Testis (tissue), 5 donors: ENCODE measurements at places on chromosomes 4 and X. TPM values are rescaled to one million over a fixed set of nuclear protein-coding genes. Genes with fewer than 3 reads are reported as not detected.

- DNase-seq: no peak
These were observed 123.5 kb upstream of the WDR1 start for GRCh38 chr4:10239982-10240654.

GRCh38 chr4:119310826-119311225 is 11.1 kb downstream of the FABP2 start:
- DNase-seq: no peak

DNA sequence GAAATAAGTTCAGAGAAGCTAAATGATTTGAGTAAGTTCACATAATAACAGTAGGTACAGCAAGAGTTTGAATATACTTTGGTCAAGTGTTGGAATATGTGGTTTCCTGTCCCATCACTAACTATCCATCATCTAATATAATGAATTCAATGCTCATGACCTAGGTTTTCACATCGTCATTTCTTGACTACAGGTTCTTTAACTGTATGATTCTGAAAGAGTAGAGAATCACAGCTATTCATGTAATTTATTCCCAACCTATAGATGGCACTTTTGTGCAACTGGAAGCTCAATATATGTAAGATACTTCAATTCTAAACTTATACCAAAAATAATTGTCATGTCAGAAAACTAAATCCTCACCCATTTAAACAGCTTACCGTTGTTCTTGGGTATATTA is 53.1 kb downstream of the TIGD2 start:
- DNase-seq: no peak

DNA sequence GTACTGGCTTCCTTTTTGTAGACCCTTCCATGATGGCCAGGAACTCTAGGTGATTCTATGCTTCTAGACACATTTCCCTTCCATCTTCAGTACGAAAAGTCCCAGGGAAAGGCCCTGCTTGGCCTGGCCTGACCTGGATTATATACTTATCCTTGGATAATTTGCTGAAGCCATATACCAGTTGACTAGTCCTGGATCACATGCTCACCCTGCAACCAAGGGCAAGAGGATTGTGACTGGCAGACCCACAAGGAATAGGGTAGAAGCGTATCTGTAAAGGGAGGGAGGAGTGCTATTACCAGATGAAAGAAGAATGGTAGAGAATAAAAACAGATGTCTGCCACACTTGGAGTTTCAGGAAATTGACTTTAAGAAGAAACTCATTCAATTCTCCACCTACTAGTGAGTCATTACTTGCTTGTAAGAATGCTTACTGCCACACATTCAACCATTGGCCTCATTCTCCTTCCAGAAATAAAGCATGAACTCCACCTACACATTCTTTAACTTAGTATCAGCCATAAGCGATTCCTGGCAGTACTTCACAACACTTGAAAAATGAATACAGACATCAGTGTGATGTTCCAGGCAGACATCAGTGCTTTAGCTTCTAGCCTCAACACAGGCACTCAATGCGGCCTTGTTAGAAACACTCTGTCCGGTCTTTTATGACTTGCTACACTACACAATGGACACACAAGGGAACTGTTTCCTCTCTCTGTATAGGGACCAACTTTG is 141.8 kb downstream of the CBR4 start:
- no peak for DNase-seq

- no peak for DNase-seq
These were observed 7.6 kb downstream of the UGT8 start for GRCh38 chr4:114606245-114606644.

- no peak for DNase-seq
These were observed 37.4 kb downstream of the SLC16A2 start for GRCh38 chrX:74458736-74459135.

DNA sequence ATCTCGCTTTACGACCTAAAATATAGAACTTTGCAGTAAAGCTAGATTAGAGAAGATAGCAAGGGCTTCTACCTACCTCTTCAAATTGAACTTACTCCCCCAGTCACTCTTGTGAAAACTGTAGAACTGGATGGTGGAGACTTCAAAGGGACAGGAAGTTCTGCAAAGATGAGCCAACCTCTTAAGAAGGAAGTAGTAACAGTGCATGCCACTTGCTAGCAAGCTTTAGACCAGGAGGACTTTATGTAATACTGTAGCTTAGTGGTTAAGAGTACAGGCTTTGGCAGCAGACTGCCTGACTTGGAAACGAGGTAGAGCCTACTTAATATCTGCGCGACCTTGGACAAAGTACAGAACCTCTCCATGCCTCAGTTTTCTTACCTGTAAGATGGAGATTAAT is 27.5 kb upstream of the VBP1 start:
- DNase-seq: no peak

DNA sequence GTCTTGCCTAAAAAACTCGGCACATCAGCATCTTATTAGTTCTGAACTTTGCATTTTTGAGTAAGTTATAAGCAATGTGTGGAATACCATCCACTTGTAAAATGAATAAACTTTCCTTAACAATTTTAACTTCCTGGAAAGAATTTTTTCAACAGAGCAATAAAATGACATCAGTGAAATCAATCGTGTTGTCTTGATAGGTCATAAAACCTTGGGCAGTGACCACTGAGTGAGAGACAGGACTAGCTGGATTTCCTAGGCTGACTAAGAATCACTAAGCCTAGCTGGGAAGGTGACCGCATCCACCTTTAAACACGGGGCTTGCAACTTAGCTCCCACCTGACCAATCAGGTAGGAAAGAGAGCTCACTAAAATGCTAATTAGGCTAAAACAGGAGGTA is 403.0 kb upstream of the CNKSR2 start:
- no peak for DNase-seq

PIR gene
- 11.0 TPM for polyA plus RNA-seq

DNA sequence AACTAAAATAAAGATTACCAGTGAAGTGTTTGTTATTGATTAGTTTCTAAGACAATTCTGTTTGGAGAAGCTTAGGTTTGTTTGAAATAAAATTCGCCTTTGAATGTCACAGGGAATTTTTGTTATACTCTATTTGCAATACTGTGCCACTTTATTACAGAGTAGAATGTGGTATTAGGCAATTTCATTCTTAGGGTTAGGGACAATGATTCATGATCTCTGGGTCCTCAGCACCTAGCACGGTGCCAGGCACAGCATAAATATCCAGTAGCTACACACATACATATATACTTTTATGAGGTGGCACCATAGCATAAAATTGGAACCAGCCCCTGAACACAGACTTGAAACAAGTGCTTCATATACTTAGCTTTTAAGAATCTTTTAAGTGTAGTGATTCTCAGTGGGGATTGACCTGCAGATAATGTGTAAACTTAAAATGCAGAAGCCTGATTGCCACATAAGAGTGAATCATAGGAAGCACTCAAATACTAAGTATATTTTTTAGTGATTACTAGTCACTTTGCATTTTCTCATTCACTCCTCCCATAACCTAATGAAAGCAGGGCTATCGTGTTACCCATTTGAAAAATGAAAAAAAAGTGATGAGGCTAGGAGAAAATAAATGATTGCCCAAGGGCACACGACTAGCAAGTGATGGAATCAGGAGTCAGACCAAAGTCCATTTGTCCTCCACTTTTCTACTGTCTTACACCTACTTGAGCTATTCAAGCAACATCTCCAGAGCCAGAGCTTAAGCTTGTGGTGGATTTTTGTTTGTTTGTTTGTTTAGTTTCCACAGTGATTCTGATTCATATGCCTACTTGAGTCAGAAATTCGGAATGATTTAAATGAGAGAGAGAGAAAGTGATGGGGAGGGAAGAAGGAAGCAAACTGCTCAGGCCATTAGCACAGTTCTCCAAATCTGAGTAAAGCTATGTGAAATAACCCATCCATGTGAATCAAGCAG is 366.0 kb upstream of the FGF13 start:
- no peak for DNase-seq

GRCh38 chr4:106809076-106809475 is 227.0 kb downstream of the DKK2 start:
- peak; percentile 31 for DNase-seq

DNA sequence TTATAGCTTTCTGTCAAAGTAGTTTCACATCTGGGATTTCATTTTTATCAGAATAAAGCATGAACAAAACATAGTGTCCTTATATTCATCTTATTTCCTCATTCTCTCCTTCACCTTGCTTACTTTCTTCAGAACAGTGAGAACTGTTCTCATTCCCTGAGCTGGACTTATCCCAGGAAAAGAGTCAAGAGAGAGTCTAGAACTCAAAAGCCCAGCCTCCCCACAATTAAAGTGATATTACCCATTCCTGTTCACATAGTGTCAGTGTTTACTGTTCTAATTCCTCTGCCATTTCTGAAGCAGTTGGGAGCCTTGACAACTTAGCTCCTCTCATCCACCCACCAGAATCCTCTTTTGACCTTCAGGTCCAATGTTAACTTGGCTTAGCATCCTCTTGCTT is 42.9 kb downstream of the RASSF6 start:
- DNase-seq: no peak

- no peak for DNase-seq
These were observed 48.3 kb upstream of the SLC4A4 start for GRCh38 chr4:71290476-71290875.

DNA sequence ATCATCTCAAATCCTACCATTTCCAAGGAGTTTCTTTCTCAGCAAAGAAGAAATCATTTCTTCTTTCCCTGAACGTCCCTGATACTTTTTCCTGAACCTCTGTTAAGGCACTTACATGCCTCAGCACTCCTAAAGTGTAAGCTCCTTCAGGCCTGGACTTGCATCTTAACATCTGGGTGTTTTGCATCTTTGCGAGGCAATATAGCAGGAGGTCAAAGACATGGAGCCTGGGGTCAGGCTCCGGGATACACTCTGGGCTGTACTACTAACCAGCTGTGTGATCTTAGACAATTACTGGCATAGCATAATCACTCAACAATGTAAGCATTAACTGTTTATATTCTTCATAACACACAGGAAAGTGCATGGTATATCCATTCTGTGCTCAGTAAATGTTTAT is 275.5 kb upstream of the BOD1L1 start:
- no peak for DNase-seq

GPR50 gene
- polyA plus RNA-seq: not detected

ABLIM2 gene
- 7.5 TPM for polyA plus RNA-seq

MYL5 gene
- polyA plus RNA-seq: 33.9 TPM

DNA sequence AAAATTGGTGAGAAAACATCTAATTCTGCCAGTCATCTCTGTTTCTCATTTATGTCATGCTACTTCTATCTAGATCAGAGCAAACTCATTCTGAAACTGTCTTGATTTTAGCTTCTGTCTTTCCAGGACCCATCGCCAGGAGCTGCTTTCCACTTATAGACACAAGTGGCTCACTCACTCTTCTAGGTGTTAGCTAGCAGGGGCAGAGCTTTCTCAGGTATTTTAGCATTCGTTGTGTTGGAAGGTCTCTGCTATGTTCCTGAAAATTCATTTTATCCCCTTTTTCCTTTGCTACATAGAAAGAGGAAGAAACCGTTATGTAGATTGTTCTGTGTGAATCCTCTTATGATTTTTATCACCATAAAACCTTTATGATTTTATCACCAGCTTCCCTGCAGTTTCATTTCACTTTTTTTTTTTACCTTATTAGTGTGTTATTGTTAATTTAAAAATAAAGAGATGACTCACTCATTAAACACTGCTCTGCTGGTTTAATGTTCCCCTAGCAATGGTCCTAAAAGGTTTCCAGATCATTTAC is 246.6 kb upstream of the AADAT start:
- DNase-seq: no peak

GRCh38 chr4:77496457-77496856 is 109.2 kb upstream of the CXCL13 start:
- no peak for DNase-seq

DNA sequence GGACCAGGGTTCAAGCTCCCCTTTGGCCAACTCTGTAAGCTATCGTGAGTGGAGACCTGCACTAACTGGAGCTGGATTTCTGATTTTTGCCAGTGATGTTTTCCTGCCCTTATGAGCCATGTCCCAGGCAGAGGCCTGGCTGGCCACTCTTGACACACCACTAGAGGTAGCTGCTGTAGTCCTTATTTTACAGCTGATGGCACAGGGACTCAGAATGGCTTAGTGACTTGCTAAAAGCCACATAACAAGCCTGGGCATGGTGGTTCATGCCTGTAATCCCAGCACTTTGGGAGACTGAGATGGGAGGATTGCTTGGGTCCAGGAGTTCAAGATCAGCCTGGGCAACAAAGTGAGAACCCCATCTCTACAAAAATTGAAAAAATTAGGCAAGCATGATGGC is 33.4 kb downstream of the CYTL1 start:
- no peak for DNase-seq

DNA sequence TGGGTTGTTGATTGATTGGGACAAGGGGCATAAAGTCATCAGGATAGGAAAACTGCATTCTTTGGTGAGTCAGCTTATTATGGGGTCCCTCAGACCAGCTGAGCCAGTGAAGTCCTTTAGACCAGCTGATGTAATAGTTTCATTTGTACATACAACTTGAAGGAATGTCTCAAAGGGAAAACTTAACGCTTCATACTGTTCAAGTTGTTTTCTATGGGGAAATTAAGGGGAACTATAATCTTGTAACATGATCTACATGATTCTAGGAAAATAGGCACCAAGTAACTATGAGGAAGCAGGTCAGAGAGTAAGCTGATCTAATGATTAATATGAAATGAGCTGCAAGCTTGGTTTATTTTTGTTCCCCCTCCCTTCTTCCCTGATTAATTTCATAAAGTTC is 175.1 kb upstream of the GRID2 start:
- no peak for DNase-seq

GRCh38 chrX:47361538-47362511 is 8.6 kb upstream of the ZNF157 start:
- peak; percentile 82 for DNase-seq

TLL1 gene
- polyA plus RNA-seq: 0.71 TPM

GRCh38 chrX:154779261-154779660 is 16.6 kb downstream of the DKC1 start:
- DNase-seq: no peak

GRCh38 chr4:147825451-147826287 is 93.8 kb downstream of the ARHGAP10 start:
- DNase-seq: peak; percentile 70

DNA sequence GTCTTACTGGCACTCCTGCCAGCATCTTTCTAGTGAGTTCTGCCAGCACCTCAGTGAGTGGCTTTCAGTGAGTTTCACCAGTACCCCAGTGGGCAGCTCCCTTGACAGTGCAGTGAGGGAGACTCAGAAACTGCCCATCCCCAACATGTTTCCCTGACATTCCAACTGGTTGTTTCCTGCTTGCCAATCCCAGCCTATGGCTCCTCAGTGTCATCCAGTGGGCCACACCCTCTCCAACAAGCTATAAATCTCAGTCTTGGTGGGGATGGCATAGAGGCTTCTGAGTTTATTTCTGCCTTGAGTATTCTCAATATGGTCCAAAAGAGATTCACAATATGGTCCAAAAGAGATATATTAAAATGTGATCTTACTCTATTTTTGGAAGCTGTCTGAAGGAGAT is 461.2 kb upstream of the NR3C2 start:
- DNase-seq: no peak

CXCL9 gene
- polyA plus RNA-seq: 11.2 TPM

- no peak for DNase-seq
These were observed 245.3 kb downstream of the MAPK10 start for GRCh38 chr4:86114563-86114962.

FAM120C gene
- polyA plus RNA-seq: 5.3 TPM

EOLA1 gene
- polyA plus RNA-seq: 13.4 TPM

FRMPD3 gene
- 0.74 TPM for polyA plus RNA-seq
